ENCODE measurements at places on chromosomes 16 and 17. TPM values are rescaled to one million over a fixed set of nuclear protein-coding genes. Genes with fewer than 3 reads are reported as not detected.
A peak's percentile ranks its signal among the peaks of the same experiment; 100 is the strongest.

DNA sequence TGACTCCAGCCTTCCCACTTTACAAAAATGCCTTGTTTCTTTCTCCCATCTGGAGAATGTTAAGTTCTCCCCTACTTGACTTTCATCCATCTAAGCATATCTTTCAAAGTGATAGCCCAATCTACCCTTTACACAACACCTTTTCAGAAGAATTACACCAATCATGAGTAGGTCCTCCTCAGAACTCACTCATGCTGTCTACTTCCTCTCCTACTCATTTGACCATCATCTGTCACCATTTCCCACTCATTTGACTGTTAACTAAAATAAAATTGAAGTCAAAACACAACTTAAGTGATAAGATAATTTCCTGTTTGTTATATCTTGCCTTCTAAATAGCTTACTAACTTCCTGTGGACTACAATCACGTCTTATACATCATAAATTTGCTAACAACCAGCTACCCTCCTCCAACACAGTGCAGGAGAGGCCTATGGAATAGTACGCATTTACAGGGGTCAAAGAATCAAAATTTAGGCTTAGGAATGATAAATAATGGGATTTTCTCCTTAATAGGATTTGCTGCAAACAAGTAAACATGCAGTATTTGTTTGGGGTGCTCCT is 16.1 kb downstream of the KCNJ16 start:
- no peak for DNase-seq

DNA sequence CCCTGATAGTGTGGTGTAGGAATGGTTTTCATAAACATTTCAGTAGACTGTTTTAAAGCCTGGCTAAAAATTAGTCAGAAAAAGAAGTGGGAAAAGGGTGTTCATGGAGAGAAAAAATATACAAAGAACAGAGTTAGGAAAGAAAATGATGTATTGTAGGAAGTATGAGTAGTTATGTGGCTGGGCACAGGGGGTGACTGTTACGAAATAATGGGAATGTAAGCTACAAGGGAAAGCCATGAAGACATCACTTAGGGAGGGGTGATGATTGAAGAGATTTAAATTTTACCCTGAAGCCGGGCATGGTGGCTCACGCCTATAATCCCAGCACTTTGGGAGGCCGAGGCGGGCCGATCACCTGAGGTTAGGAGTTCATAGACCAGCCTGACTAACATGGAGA is 55.3 kb downstream of the NUP88 start:
- no peak for DNase-seq

- DNase-seq = no peak
Measured at GRCh38 chr17:59355702-59356325, 24.4 kb downstream of the YPEL2 start.

DNA sequence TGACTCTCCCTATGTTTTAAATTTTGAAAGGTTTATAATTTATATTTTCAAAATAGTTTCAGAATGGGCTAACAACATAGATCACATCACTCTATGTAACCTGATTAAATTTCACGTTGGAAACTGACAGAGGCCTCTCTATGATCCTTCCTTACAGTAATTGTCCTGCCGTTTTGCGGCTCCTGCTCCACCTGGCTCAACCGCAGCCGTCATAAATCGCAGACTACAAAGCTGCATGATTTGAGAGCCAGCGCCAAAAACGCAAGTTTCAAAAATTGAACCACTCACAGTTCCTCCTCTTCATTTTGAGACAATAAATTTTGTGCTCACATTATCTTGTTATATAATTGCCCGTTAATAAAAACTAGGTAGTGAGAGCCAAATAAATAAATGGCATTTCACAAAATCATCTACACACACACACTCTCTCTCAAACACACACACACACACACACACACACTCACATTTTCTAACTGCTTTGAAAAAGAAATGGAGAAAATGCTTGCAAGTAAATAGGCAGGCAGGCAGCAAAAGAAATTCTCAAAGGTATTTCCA is 263.1 kb upstream of the PSMD7 start:
- no peak for DNase-seq

GRCh38 chr17:48429638-48430586 is at the start of gene SKAP1:
Gene SKAP1, minus strand, starts transcription at chr17:48430214.
- peak; percentile 18 for DNase-seq

DNA sequence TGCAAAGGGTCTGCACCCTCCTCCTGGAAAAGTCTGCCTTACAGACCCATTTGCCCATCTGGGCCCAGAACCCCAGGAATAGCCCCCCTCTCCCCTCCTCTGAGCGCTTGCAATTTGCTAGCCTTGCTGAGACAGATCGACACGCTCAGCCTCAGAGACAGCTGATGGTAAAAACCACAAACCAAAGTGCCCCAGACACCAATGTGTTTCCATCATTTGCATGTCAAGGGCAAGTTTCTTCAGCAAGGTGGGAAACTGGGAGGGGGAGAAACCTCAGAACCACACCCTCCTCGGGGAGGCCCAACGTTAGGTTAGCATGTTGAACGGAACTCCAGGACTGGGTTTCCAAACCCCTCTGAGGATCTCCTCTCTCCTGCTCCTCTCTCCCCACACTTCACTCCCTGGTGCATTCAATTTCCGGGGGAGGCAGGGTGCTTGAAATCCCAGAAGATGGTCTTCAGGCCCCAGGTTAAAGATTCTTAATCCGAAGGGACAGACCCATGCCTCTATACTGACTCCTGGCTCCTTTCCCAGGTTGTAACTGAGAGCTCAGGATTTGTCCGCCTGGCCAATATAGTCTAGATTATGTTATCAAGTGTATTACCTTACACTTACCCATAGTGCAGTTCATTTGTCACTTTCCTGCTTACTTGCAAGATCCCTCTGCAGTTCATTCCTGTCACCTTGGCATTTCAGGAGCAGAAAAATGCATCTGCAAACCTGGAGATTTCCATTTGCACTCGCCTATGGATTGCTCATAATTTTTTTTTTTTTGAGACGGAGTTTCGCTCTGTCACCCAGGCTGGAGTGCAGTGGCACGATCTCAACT is 1.3 kb upstream of the CUEDC1 start:
- DNase-seq = no peak

DNA sequence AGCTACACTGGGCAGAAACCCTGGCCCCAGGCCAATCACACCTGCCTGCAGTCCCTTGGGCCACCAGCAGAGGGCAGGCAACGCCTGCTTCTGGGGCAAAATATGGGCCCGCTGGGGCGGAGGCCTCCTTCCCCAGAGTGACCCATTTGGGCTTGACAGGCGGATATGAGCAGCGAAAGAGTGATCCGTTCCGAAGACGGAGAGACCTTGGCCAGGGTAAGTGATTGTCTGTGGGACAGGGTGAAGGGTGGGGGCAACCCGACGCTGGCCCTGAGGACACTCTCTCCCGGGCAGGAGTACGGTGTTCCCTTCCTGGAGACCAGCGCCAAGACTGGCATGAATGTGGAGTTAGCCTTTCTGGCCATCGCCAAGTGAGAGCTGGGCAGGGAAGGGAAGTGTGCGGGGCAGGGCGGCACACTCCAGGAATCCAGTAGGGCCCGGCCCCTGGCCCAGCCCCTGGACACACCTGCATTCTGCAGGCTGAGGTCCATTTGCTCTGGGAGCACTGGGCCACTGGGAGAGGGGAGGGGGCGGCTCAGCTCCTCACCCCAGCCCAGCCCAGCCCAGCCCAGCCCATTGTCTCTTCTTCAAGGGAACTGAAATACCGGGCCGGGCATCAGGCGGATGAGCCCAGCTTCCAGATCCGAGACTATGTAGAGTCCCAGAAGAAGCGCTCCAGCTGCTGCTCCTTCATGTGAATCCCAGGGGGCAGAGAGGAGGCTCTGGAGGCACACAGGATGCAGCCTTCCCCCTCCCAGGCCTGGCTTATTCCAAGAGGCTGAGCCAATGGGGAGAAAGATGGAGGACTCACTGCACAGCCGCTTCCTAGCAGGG is 3.5 kb upstream of the NHERF1 start:
- peak; percentile 84 for DNase-seq

- no peak for DNase-seq
Measured at GRCh38 chr17:78940708-78941107, 15.5 kb upstream of the TIMP2 start.

The CCL15 gene
- total RNA-seq = not detected

The CCL17 gene
- not detected for total RNA-seq

The WFDC1 gene
- total RNA-seq = 0.32 TPM

The KIF18B gene
- total RNA-seq = not detected

Data from psoas muscle (tissue), 8 donors.